ENCODE measurements at places on chromosomes 12 and 14.

GRCh38 chr14:23054000-23054811 lies 3.1 kb downstream of the CDH24 start:
- no peak for DNase-seq

DNA sequence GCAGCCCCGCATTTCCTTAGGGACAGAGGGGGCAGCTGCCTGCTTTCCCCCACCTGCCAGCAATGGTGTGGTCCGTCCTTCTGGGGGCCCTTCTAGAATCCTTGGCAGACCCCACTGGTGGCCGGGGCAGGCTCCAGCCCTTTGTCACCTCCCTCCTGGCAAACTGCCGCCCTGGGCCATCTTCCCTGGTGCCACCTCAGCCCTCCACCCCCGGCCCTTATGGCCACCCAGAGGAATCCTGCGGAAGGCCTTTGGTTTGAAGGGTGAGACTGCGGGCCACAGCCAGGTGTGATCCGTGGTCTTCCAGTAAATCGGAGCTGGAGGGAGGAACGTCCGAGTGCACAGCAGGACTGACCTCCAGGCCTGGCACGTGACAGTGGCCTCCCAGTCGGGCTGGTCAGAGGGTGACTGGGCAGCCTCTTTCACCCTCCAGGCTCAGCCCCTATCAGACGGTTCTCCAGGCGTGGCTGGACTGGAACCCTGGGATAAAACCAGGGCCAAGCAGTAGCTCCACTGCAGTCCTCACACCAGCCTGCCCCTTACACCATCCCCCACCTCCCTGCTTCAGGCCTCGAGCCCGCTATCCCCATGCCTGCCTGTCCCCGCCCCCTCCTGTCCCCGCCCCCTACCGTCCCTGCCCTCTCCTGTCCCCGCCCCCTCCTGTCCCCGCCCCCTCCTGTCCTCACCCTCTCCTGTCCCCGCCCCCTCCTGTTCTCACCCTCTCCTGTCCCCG lies 12.4 kb downstream of the FBRSL1 start:
- DNase-seq: no peak

GRCh38 chr12:97764700-97765099 lies 302.1 kb downstream of the RMST start:
- DNase-seq: no peak

DNA sequence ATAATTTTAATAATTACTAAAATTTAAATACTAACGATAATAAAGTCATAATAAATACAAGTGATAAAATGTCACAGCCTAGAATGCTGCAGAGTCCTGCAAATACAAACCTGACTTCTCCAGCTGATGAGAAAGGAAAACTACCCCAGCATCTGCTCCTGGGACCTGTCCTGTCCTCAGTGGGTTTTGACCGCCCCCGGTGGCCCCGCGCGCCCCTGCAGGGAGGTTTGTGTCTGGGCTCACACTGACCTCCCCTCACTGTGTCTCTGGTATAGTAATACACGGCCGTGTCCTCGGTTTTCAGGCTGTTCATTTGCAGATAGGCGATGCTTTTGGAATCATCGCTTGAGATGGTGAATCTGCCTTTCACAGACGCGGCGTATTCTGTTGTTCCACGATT lies 1139.4 kb downstream of the TMEM121 start:
- DNase-seq: no peak

DNA sequence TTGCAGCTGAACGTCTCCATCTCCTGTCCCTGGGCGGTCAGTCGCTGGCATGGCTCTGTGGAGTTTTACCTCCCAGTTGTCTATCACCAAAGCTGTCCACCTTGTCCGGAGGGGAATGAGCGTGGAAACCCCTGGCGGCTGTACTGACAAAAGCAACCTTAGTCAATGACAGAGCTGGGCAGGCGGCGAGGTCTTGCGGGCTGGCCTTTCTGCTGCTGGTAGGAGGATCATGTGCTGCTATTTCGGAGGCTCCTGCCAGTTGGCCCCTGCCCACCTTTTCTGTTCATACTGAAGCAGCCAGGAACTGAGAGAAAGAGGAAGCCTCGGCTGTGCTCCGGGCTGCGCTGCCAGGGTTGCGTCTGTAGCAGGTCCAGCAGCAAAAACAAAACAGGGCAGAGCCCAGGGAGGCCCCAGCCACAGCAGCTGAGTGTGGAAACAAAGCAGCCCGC lies 57.7 kb downstream of the HMGA2 start:
- no peak for DNase-seq

DNA sequence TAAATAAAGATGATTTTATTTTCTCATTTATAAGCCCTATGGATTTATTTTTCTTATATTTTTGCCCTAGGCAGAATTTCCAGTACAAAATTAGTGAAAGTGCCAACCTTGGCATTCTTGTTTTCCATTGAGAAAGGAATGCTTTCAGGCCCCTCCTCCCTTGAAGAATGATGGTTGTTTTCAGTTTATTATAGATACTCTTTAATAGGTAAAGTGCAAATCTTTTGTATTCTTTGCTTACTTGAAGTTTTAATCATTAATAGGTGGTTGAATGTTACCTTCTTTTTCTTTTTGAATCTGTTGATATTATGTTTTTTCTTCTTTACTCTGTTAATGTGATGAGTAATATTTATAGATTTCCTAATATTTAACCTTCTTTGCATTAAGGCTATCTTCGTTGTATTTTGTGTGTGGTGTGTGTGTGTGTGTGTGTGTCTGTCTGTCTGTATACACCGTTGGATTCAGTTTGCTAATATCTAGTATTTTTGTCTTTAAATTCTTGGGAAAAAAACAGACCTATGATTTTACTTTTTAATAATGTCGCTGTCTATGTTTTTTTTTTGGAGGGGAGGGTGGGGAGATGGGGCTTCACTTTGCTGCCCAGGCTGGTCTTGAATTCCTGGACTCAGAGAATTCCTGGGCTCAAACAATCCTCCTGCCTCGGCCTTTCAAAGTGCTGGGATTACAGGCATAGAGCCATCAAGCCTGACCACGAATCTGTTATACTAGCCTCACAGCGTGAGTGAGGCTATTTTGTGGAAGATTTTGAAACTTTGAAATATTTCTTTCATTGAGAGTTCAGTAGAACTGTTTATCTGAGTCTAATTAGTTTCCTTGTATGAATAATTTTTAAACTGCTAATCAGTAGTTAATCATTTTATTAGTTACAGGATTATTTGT lies 13.5 kb downstream of the SRGAP1 start:
- DNase-seq: no peak

DNA sequence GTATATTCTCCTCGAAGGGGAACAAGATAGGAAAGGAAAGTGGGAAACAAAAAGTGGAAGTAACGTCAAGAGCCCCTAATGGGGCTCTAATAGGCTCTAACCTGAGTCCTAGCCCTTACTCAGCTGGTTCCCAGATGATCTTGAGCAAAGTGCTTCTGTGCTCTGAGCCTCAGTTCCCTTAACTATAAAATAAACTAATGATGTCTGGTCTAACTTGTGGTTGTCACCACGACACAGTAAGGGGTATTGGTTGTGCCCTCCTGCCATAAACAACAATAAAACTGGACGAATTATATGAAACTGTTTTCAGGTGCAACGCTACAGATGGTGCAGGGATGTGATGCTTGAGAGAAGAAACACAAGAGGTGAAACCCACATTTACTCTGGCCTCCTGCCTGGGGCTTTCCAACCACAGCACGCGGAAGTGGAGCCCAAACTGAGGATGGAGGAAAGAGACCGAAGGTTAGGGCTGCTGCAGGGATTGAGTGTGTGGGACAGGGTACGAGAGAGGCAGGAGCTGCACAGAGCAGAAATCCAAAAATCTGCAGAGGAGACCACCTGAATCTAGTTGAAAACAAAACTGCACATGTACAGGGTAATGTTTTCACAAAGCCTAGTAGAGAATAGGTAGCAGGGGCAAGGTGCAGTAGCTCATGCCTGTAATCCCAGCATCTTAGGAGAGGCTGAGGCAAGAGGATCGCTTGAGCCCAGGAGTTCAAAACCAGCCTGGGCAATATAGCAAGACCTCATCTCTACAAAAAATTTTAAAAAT lies 45.6 kb upstream of the BCL2L14 start:
- DNase-seq: no peak

GRCh38 chr12:49413796-49414195 lies 46.5 kb downstream of the SPATS2 start:
- no peak for DNase-seq

GRCh38 chr12:1882850-1883470 lies 35.5 kb downstream of the CACNA2D4 start:
- DNase-seq: no peak

GRCh38 chr14:104421401-104421821 lies 158.2 kb upstream of the C14orf180 start:
- no peak for DNase-seq

DNA sequence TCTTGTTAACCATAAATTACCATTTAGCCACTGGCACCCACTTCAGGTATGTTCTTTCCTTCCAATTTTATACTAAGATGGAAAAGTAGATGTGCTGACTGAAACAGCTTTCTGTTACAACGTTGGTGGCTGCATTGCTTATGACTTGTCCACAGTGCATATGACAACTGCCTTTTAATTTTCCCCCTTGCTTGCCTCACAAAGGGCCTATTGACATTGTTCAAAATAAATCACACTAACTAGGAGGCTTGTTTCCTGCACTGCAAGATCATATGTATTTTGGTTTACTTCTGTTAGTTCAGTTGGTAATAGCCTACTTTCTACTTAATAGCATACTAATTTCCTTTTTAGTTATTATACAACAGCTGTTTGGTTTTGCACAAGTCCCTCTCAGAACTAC lies 55.4 kb downstream of the SCAF11 start:
- no peak for DNase-seq

GRCh38 chr12:125357561-125357960 lies 292.3 kb downstream of the AACS start:
- DNase-seq: no peak

DNA sequence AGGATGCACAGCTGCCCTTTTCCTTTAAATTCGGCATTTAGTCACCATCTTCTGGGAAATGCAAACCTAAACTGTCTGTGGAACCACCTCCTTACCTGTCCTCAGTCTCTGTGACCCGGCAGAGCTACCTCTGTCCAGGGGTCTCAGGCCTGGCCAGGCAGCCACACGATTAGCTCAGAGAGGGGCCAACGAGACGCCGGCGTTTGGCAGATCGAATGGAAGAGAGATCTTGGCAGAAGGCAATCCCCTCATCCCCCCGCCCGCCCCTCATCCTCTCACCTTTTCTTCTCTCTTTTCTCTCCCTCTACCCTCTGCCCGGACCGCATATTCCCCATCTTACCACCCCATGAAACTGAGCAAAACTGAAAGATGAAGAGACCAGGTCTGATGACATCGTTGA lies 101.0 kb downstream of the PIWIL1 start:
- DNase-seq: no peak

DNA sequence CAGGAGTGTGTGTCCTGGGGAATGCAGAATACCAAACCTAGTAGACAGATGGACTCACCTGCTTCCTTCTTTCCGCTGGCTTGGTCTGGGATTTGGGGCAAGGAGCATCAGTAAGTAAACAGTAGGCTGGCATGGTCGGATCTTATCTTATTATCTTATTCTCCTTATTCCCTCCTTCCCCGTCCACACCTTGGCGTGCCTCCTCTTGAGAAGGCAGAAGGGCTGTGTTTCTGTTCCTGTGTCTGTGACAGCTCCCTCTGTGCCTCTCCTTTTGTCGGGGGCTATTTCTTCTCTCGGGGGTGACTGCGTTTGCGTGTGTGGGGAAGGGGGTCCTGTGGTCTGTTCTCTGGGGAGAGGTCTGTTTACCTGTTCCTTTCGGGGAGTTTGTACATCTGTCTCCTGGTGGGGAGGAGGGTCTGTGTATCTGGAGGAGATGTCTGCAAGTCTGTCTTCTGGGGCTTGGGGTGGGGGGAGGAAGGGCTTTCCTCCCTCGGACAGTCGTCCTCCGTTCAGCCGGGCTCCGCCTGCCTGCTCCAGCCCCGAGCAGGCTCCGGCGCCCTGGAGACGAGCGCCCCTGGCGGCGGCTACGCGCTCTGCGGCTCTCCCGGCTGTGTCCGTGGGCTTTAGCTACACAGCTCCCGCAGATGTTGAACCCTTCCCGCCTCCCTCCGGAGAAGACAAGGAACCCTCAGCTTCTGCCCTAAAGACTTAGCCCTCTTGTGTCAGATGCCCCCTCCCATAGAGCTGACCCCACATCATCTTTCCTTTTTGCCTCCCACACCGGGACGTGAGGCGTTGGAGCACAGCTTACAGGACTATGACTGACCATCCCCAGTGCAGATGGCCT lies 4.4 kb downstream of the KRT86 start:
- no peak for DNase-seq

- DNase-seq: no peak
Observed at GRCh38 chr14:34051966-34052657, 101.2 kb upstream of the EGLN3 start.

DNA sequence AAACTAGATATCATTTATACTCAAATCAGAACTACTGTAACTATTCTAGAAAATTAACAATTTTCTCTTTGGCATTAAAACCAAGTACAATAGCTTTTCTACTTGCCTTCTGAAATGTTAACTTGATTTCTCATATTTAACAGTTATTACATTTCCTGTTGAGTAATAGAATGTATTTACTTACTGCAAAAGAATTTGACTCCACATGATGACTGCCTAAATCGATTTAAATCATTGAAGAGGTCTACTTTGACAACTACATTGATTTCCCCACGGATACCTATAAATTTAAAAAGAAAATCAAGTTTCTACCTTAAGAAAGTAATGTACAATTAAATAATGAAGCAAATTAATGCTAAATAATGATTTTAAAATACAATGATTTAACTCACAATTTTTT lies 18.9 kb downstream of the C2CD5 start:
- DNase-seq: no peak

DNA sequence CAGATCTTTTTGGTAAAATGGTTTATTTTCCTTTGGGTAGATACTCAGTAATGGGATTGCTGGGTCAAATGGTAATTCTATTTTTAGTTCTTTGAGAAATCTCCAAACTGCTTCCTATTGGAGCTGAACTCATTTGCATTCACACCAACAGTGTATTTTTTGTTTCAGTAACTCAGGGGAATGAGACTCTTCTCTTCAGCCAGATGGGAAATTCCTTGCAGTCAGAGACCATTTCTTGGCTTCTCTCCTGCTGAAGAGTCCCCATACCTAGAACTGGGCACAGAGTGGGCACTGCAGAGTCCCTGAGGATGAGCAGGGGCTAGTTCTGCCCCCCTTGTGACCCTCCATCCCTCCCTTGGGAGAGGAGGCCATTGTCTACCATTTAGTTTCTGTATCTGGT lies 10.8 kb downstream of the SDSL start:
- DNase-seq: no peak

DNA sequence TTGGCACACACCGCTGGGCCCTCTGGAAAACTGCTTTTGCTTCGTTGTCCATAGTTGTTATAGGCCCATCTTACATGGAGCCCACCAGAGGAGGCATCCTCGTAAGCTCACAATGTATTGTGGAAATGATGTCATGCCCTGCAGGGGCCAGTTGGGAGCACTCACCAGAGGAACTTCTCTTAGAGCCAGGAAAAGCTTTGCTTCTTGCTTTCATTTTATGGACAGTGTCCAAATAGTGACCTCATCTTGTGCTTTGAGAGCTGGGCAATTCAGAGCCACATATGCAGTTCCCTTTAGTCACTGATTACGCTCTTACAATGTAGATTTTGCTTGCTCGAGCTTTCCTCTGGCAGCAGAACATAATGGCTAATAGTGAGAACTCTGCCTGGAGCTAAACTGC lies 275.6 kb downstream of the AACS start:
- no peak for DNase-seq
